Vagina (tissue), 2 donors: ENCODE measurements at places on chromosomes 3 and 15.

DNA sequence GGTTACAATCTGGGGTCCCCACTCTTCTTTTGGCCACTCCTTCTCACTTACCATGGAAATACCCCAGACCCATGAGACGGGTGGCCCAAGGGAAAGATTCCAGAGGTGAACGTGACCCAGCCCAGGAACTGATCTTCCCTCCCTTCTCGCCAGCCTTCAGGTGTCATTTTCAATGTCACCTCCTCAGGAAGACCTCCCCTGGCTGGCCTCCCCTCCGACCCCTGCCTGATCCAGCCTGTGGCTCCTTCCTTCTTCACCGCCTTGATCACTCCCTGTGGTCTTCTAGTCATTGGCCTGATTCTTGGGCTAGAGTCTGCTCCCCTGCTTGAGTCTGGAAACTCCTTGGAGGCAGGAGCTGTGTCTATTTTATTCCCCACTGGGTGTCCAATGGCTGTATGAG, 146.1 kb downstream of the SMAD6 start:
- peak; percentile 67 for DNase-seq

DNA sequence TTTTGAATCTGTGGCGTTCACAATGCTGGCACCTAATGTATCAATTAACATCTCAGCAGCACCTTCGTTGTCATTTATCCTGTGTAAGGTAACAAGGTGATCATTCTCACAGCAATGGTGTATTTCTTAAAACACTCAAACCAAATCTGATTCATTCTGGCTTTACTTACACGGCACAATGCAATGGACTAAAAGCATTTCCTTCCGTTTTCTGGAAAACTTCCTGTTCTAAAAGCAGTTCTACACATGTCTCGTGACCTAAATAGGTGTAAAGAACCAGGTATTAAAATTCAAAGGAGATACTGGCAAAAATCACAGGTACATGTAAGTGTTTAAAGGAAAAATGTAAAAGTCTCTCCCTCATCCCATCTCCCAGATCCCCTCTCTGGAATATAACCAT, 77.8 kb downstream of the BTD start:
- DNase-seq = no peak

DNA sequence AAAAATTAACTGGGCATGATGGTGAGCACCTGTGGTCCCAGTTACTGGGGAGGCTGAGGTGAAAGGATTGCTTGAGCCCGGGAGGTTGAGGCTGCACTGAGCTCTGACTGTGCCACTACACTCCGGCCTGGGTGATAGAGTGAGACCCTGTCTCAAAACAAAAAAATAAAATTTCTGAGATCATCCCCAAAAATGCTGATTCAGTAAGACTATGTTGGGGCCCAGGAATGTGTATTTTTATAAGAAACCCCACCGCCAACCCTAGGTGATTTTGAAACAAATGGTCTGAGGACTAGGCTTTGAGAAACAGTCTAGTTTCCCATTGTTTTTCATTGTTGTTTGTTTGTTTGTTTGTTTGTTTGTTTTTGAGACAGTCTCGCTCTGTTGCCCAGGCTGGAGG, 4.1 kb downstream of the SLC27A2 start:
- DNase-seq = no peak

DNA sequence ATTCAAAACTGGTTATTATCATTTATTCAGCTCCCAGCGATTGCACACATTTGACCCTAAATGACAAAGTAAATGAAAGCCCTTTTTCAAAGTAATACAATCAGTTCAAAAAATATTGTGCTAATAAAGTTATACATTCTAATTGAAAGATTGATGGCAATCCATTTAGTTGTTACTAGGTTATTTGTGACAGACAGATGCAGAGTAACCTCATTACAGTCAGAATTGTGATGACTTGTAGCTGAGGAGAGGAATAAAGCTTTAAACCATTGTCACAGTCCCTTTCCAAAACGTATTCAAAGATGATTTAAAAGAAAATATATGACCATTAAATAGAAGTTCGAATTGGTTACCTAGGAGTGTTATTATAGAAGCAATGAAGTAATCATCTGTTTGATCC, 86.1 kb downstream of the ROBO2 start:
- DNase-seq = no peak

GRCh38 chr3:141905129-141905528, 28.7 kb downstream of the ATP1B3 start:
- no peak for DNase-seq

DNA sequence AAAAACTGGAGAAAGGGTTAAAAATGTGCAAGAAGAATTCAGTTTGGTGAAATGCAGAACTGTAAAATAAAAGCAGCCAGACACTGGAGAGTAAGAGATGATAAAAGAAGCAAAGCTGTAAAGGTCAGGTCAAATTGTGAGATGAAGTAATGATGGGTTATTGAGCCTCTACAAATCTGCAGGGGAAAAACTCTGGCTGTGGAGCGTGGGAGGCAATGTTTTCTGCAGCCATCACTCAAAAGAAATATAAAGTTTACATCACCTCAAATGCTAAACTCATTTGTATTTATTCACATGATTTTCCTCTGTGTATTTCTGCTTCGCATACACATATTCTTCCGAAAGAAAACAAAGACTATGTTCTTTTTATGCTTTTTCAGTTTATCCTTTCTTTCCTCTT, 158.8 kb upstream of the GPR149 start:
- no peak for DNase-seq

GRCh38 chr3:137764001-137764433, at the start of gene SOX14:
SOX14 (plus strand) TSS chr3:137764315; CDS start chr3:137764785, 470 bp downstream.
- DNase-seq = no peak

DNA sequence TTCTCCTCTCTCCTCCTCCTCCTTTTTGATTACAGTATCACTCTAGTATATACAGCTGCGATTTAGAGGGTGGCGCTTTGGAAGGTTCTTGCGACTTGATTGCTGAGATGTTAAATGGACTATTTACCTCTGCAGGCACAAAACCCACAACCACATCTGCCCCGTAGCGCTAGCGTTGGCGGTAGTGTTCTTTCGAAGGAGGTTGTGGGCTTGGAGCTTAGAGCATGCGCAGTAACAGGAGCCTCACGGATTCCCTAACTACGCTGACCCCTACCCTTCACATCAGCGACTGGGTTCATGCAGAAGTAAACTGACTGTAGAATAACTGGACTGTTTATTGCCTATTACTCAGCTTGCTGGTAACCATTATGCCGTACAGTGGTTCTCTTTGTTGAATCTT, 58.0 kb downstream of the CGGBP1 start:
- DNase-seq = no peak

- DNase-seq = no peak
Measured at GRCh38 chr3:60403866-60404265, 847.4 kb downstream of the FHIT start.

DNA sequence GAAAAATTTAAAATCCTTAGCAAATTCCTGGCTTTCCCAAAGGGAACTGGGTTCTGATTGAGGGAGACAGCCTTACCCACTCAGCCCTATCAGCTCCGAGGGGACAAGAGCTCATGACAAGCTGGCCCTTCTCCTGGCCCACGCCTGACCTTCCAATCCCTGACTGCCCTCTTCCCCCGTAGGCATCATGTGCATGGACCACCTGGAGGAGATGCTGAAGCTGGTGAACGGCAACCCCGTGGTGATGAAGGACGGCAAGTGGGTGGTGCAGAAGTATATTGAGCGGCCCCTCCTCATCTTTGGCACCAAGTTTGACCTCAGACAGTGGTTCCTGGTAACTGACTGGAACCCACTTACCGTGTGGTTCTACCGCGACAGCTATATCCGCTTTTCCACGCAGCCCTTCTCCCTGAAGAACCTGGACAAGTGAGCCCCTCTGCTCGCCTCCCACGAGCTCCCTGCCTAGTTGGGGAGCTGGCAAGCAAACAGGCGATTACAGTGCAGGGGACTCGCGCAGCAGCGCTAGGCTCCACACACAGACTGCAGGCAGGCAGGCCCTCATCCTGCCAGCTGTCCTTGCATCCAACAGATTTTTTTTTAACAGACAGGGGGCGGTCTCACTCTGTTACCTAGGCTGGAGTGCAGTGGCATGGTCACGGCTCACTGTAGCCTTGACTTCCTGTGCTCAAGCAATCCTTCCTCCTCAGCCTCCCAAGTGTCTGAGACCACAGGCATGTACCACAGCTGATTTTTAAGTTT, 16.8 kb downstream of the RPUSD3 start:
- DNase-seq = no peak

DNA sequence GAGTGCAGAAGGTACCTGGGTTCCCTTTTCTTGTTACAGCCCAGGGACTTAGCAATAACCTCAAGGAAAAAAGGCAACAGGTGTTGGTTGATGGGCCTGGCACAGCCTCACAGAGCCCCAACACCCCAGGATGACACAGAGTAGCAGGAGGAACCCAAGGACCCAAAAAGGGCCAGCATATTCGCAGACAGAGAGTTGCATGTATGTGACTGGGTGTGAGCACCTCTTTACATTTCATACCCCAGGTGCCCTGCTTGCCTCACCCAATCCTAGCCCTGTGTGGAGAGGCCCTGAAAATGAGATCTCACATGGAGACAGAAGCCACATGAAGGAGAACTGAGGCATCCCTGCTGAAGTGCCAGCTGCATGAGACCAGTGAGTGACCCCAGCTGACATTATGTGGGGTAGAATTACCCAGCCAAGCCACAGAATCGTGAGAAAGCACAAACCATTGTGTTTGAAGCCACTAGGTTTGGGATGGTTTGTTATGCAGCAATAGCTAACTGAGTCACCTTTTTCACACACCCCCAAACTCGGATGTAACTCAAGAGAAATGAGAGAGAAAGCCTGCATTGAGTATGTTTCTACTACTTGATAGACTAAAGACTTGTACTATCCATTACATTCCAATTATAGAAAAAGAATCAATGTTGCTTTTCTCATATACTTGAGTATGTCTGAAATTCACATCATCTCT, 26.2 kb upstream of the HHATL start:
- DNase-seq = peak; percentile 37

GRCh38 chr15:41881920-41882688, 11.7 kb downstream of the SPTBN5 start:
- no peak for DNase-seq

GRCh38 chr15:64582202-64582601, 121.8 kb downstream of the ZNF609 start:
- DNase-seq = no peak

DNA sequence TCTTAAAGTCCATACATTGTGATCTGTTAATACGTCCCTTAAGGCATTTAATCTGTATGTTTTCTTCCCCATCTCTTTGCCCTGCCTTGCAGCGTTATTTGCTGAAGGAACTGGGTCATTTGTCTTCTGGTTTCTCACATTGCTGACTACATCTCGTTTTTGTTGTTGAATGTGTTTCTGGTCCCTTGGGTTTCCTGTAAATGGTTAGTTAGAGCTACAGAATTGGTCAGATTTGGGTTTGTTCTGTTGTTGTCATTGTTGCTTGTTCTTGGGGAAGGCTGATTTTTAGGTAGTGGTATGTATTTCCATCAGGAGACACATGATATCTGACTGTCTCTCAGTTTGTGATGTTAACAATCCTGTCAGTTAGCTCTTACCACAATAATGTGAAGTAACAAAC, 27.0 kb upstream of the ITPKA start:
- no peak for DNase-seq

- no peak for DNase-seq
Measured at GRCh38 chr3:138093721-138094120, 21.7 kb downstream of the DZIP1L start.

- DNase-seq = no peak
Measured at GRCh38 chr15:44489464-44489863, 47.5 kb upstream of the EIF3J start.

- DNase-seq = no peak
Measured at GRCh38 chr3:156443079-156443478, 111.8 kb downstream of the SSR3 start.

DNA sequence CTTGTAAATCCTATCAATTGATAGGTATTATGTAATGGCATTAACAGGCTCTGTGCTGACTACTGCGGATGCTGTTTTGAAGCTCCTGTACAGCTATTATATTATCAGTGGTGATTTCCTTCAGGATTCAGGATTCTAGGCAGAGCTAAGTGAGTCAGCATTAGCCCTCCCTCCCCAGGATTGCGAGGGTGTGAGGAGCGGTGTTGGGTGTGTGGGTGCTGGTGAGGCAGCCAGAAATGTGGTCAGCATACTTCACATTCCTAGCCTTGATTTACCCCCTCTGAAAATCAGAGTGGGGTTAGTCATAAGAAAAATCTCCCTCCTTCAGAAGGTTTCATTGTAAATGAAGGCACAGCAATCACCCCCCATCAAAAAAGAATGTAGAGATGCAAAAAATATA, 72.5 kb downstream of the SNTN start:
- DNase-seq = no peak

GRCh38 chr15:23734862-23735261, 47.8 kb upstream of the NDN start:
- no peak for DNase-seq

DNA sequence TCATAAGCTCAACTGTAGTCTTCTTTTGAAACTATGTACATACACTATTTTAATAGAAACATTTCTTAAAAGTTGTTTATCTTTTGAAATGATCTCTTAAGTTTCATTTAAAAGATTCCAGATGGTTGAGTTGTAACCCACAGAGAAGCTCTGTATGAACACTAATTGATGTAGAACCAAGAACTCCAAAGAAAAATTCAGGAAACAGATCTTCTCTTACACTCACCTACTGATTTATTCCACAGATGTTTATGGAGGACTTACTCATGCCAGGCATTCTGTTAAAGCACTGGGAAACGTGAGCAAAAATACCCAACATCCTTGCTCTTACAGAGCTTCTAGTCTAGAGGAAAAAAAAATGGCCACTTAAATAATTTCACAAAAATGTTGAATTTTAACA, 551.1 kb downstream of the NAALADL2 start:
- no peak for DNase-seq

GRCh38 chr3:72368331-72368975, 479.8 kb downstream of the SHQ1 start:
- DNase-seq = no peak

DNA sequence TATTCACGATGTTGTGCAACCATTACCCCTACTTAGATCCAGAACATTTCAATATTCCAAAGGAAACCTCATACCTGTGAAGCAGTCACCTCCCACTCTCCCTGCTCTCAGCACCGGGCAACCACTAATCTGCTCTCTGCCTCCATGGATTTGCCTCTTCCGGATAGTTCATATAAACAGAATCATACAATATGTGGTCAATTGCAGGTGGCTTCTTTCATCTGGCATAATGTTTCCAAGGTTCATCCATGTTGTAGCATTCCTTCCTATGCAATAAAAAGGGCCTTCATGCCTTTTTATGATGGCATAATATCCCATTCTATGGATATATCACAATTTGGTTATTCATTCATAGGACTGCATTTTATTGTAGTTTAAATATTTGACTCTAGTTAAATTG, 23.9 kb downstream of the CA12 start:
- no peak for DNase-seq

- no peak for DNase-seq
Measured at GRCh38 chr3:190117981-190118380, 2.7 kb downstream of the P3H2 start.
